SJCRH30 (cell line): ENCODE measurements at places on chromosomes 16 and 17. TPM values are rescaled to one million over a fixed set of nuclear protein-coding genes. Genes with fewer than 3 reads are reported as not detected.

The SEC14L5 gene
- not detected in 2 replicates for total RNA-seq

- 0 out of 2 replicates have a peak, but pooled peaks cover 3% of the 10 kb centered on the region for H3K27me3 ChIP-seq
- H3K27ac ChIP-seq = no peak overlapping the region
- no peak for DNase-seq
- H3K36me3 ChIP-seq = no peaks in the 10 kb centered on the region
Observed at GRCh38 chr17:35942588-35943186, 826 bp downstream of the LYZL6 start.

- DNase-seq = peak; percentile 10
- no peak overlapping the region for H3K27ac ChIP-seq
- no peak overlapping the region for H3K4me3 ChIP-seq
- H3K4me1 ChIP-seq = no peaks in the 10 kb centered on the region
- peaks cover 9% of the 10 kb centered on the region for H3K36me3 ChIP-seq
- no peaks in the 10 kb centered on the region for H3K27me3 ChIP-seq
Observed at GRCh38 chr17:1422885-1423284, 22.9 kb upstream of the YWHAE start.

The TRPV3 gene
- total RNA-seq = 1.6 and 2.0 TPM in 2 replicates

The ZNF423 gene
- total RNA-seq = 6.7 and 7.9 TPM in 2 replicates

The CCL2 gene
- 5.3 and 6.7 TPM in 2 replicates for total RNA-seq

- H3K36me3 ChIP-seq = no peaks in the 10 kb centered on the region; the same call in 1 of the 2 replicates
- H3K27ac ChIP-seq = peak overlapping the region; percentile 39
- H3K4me3 ChIP-seq = no peak overlapping the region
- peaks cover 22% of the 10 kb centered on the region for H3K4me1 ChIP-seq
Observed at GRCh38 chr17:6473128-6473767, 29.0 kb downstream of the PIMREG start.

GRCh38 chr17:69236464-69236863 lies 7.8 kb upstream of the ABCA10 start:
- H3K36me3 ChIP-seq = no peaks in the 10 kb centered on the region
- H3K4me1 ChIP-seq = no peaks in the 10 kb centered on the region
- no peaks in the 10 kb centered on the region for H3K27me3 ChIP-seq
- H3K27ac ChIP-seq = no peak overlapping the region
- no peak overlapping the region for H3K4me3 ChIP-seq

DNA sequence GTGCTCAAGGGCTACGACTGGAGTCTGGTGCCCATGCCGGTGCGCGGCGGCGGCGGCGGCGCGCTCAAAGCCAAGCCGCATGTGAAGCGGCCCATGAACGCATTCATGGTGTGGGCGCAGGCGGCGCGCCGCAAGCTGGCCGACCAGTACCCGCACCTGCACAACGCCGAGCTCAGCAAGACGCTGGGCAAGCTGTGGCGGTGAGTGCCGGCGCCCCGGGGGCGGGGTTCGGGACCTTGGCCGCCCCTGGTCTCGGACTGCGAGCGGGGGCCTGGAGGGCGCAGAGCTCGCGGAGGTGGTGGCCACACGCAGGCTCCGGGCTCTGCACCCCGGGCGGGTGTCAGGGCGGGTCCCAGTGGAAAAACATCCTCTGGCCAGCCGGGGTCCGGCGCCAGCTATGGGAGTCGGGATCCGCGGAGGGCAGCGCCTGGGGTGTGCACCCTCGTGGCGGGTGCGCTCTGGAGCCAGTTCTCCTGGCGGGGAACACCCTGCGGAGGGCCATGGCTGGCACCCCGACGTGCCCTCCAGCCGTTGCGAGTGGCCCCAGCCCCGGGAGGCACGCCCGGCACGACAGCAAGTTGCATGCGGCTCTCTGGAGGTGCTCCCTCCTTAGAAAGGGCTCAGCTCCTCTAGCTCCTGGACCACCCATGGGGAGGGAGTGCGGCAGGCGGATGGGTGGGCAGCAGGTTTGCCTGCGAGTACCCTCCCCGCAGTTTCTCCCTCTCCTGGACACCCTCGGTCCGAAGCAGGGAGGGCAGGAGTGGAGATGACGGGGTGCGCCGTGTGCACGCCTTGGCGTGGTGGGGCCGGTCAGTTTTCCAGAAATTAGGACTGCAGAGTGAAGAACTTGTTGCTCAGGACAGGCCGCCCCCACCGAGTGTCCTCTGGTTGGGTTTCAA lies 824 bp downstream of the SOX8 start:
- DNase-seq = no peak
- no peaks in the 10 kb centered on the region for H3K27me3 ChIP-seq
- H3K36me3 ChIP-seq = peaks cover 35% of the 10 kb centered on the region
- H3K27ac ChIP-seq = peak overlapping the region; percentile 28; the same call in 1 of the 2 replicates
